ENCODE measurements at places on chromosomes 5 and 9.

- DNase-seq = no peak
These were observed 277.2 kb upstream of the MPDZ start for GRCh38 chr9:13556656-13557055.

GRCh38 chr9:114112778-114113584 is 13.9 kb upstream of the KIF12 start:
- no peak for DNase-seq

- DNase-seq = no peak
These were observed 36.0 kb downstream of the ROR2 start for GRCh38 chr9:91913986-91914385.

GRCh38 chr9:128406848-128407391 is 13.7 kb upstream of the CERCAM start:
- no peak for DNase-seq

DNA sequence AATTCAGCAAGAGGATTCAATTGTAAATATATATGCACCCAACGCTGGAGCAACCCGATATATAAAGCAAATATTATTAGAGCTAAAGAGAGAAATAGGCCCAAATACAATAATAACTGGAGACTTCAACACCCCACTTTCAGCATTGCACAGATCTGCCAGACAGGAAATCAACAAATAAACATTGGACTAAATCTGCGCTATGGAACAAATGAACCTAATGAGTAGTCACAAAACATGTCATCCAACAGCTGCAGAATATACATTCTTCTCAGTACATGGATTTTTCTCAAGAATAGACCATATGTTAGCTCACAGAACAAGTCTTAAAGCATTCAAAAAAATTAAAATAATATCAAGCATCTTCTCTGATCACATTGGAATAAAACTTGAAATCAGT is 86.1 kb upstream of the SLC1A1 start:
- no peak for DNase-seq

DNA sequence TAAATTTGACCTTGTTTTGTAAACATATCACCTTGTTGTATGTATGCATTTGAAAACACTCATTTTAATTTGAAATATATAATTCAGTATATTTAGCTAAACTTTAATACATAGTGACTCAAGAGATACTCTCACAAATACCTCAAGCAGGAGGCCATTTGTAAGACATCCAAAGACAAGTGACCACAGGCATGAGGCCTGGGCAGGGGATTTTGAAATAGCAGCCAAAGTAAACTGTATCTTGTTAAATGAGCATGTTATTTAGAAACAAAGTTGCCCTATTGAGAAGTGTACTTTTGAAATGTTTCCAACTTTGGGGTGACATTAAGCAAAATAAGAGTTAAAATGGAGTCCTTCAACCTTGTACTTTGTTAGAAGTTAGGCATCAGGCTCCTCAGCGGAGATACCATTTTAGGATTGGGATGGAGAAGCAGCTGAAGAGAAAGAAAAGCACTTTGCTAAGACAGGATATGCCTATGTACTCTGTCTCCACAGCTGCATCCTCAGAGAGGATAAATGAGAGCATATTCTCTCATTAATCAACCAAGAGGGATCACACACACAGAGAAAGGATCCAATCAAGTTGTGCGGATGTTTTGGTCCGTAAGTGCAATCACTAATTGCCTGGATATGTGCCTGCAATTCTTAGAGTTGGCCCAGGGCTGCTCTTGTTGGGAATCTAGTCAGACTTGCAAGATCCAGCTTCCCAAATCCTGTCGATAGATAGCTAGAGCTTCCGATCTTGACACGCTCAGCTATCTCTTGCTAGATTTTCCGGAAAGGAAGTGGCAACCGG is 157.5 kb upstream of the HAPLN1 start:
- DNase-seq = no peak

DNA sequence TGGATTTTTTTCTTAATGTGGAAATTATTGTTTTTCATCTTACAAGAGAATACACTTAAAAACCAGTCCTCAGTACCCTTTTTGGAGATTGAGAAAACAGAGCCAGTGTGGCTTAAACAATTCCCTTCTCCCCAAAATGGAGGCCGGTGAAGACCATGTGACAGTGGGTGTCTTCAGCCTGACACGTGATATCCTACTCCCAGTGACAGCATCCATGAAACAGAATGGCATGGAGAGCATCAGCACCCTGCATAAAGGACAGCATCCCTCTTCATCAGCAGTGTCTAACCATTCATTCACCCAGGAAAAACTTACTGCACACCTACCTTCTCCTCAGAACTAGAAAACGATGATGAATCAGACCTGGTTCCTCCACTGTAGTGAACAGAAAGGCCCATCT is 103.4 kb upstream of the RAI14 start:
- no peak for DNase-seq

- no peak for DNase-seq
These were observed 153.7 kb downstream of the NR2F1-AS1 start for GRCh38 chr5:93427316-93427715.

DNA sequence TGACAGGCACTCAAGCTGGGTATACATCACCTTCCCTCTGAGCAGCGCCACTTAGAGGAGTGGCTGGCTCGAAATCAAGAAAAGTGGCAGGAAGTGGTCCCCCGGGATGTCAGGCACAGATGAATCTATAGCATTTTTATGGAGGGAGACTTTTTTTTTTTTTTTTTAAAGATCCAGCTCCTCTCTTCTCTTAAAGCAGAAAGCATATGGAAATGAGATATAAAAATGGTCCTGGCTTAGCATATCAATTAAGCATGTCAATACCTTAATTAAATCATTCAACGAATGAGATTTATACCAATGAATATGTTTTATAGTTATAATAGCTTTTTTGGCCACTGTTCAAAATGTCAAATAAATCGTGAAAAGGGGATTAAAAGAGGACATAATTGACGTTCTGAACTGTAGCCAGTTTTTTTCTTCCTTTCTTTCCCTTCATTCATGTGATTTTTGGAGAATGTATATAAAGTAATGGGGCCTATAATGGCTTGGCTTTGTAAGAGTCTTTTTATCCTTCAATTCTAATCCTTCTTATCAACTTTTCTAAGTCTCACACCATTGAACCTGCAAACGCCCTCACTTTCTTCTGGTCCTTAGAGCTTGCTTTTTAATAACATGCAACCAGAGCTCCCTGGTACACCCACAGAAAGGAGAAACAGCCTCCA is 319.2 kb upstream of the PANK3 start:
- DNase-seq = peak; percentile 75

- DNase-seq = no peak
These were observed 259.5 kb downstream of the NR3C1 start for GRCh38 chr5:143143973-143144372.

GRCh38 chr5:7047511-7048261 is 334.5 kb downstream of the TENT4A start:
- no peak for DNase-seq

DNA sequence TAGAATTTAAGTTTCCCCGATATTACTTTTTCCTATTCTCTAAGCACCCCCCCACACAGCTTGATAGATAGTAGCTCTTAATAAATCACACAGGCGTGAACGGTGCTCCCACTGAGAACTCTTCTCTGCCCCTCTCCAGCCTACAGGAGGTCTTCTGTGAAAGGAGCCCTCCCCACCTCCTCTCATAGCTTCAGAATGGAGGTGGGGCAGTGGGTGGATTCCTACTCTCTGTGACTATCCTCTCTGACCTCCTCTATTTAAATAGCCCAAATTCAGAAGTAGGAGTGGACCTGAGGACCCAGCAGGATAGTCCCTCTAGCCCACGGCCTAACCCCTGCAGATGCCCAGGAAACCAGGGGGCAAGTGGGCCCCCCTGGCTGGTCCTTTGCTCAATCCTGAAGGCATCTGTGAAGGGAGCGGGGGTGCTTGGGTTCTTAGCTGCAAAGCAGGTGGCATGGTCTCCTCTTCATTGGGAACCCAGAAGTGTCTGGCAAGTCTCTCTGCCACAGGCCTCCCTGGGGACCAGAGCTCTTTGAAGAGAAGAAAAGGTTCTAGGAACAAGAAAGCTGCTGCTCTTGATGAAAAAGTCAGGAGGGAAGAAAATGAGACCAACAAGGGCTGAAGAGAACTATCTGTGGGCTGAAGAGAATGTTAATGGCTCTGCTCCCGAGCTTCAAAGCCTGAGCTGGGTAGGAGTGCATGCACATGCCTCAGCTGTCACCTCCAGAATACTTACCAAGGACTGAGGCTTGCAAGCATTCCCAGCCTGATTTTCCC is 21.1 kb upstream of the HSPA9 start:
- DNase-seq = no peak

GRCh38 chr9:27125030-27125429 is 16.0 kb downstream of the TEK start:
- no peak for DNase-seq

- DNase-seq = no peak
These were observed 14.0 kb downstream of the SLC6A3 start for GRCh38 chr5:1431021-1431811.

GRCh38 chr9:87640385-87640795 is 85.5 kb upstream of the CTSL start:
- DNase-seq = no peak

GRCh38 chr5:159441441-159441840 is 111.2 kb upstream of the IL12B start:
- DNase-seq = no peak

DNA sequence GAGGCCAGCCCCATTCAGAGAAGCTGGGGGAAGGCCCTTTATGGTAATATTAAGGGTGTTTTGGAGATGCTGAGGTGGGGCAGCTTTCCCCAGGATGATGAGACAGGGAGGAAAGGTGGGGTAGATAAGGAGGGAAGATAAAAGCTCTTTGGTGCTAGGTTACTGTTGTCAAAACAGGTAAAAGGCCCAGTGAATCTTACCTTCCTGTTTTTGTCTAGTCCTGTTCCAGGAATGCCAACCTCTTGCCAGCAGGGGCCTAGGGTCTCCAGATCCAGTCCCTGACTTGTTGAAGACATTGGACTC is 797 bp upstream of the CCL27 start:
- DNase-seq = no peak

DNA sequence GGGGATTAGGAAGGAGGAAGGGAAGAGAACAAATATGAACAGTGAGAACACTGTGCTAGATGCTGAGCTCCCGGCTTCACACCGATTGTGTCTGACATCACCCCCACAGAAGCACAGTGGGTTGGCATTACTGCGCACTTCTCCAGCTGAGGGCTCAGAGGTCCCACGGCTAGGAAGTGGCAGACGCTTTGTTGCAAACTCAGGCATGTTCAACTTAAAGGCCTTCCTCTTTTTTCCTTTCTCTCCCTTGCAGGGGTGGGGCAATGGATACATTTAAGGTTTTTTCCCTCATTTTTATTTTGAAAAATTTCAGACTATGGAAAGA is 15.5 kb upstream of the SHB start:
- DNase-seq = no peak

DNA sequence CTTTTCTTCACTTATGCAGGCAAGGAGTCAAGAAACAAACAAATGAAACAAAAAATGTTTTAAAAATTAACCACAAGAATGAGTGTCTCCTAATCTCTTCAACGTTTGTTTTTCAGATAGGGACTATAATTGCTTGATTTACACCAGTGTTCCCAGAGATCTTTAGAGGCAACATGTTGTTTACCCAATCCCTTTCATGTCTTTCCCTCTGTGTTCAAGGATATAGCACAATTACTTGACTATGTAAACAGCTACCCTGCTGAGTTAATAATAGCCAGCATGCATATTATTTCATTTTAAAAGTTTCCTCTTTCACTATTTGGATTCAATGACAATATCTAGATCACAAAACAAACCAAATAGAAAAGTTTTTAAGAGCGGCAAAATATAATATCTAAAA is 25.1 kb upstream of the SHISAL2B start:
- DNase-seq = no peak

DNA sequence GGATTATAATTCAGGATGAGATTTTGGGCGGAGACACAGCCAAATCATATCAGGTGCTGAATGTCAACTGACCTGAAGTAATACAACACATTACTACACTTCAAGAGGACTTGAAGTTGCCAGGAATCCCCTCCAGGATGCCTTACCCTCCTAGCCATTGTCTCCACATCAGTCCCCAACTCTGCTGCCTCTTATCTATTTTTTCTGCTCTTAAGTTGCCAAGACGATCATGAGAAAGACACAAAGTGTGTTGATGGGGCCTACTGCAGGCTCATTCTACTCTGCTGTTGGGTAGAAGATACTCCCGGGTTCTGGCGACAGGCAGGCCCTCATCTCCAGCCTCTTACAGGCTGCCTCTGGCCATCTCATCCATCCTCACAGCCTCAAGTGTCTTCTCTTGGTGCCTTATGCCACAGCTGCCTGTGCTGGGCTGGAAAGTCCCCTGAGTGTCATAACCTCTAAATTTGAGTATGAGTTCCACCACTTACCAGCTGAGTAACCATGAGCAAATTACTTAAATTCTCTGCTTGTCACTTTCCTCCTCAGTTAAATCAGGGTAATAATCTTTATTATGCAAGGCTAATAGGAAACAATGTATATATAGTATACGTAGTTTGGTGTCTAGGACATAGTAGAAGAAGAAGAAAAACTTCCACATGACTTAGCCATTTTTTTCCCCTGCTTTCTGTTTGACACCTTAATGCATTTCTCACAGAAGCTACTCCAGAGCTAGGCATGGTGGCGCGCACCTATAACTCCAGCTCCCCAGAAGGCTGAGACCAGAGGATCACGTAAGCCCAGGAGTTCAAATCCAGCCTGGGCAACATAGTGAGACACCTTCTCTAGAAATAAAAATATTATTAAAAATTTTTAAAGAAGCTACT is 73.0 kb upstream of the SNX2 start:
- DNase-seq = no peak

- DNase-seq = no peak
These were observed 674 bp downstream of the C5orf15 start for GRCh38 chr5:133967698-133968203.

DNA sequence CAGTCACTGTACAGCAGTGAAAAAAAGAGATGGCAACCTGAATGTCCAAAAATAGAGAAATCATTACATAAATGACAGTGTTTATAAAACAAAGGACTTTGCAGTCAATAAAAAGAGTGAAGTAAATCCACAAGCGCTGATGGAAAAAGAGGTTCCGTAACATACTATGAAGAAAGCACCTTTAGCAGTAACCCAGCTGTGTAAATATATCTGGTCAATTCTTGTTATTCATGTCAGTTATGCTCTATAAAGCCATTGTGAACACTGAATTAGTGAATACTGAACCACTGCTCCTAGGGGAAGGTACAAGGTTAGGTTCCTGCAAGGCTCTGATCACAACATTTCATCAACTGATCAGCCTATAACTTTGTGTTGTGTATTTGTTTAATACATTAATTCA is 39.5 kb downstream of the CCNJL start:
- no peak for DNase-seq

DNA sequence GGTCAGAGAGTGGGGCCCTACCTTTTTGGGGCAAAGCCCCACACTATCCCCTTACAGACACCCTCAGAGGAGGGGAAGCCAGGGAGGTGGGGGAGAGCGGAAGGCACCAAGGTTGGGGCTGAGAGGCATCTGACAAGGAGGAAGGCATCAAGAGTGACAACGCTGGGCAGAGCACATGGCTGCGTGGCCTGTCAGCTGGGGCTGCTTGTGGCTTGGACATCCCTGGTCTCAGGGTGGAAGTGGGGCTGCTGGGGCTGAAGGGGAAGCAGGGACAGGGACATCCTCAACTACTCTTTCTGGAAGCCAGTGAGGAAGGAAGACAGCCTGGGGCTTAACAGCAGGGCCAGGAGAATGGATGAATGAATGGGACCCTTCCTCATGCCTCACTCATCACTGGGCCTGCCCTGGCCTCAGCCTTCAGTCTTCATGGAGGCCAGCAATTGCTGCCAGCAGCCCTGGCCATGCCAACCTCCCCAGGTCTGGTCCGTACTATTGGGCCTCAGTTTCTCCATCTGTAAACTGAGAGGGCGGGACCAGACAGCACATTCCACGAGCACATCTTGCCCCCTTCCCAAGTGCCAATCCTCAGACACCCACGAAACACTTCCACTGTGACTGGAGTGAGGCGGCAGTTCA is 993 bp upstream of the RALGDS start:
- DNase-seq = no peak
